ENCODE measurements at places on chromosomes 7 and 10.

DNA sequence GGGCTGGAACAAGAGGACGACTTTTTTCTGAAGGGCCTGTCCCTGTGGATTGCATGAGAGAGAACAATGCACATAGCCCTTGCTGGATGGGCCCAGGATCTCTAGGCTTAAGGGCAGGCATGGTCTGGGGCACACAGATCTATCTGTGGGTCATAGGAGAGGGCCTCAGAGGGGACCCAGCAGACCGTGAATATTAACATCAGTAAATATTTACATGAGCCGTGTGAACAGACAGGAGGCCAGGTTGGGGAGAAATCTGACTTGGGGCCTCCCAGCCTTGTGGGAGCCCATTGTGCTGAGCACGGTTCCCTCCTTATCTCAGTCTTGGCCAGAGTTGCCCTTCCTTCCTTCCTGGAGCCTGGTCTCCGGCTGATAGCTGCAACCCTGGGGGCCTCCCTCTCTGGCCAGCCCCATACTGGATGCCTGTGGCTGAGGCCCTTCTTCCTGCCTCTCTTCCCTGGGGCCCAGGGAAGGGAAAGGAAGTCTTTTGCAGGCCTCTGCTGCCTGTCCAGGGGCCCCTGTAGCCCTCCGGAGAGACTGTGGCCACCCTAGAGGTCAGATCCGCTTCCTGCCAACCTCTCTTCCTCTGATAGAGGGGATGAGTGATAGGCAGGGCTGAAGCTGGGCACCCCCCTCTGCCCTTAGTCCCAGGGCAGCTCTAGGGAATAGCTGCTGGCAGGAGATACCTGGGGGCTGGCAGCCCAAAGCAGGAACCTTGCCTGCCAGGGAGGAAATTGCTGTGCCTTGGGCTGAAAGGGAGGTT, 44.5 kb upstream of the TRIM8 start:
- DNase-seq = no peak

GRCh38 chr7:82740246-82740848, 296.8 kb upstream of the CACNA2D1 start:
- peak; percentile 26 for DNase-seq

DNA sequence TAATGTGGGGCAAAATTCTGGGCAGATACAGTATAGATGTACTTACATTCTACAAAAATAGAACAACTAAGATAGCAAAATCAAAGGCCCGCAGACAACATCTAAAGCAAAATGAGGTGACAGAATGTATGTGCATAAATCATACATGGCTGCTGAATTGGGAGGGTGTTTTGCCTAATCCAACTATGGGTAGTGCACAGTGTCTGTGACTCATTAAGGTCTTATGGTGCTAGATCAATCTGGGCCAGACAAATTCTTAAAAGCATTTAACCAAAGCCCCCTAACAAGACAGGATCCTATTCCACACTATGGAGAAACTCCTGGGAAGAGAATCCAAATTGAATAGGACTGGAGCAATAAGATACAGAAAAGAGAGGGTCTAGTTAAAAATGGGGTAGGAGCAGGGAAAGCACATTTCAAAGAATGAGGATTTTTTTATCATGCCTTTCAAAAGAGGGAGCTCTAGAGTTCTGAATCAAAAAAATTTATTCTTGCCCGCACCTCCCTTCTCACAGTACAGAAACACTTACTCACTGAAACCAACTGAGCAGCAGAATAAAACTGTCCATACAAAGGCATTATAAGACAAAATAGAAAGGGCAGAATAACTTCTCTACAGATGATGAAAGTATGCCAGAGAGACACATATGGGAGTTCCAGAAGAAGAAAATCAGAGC, 181.3 kb downstream of the RNLS start:
- no peak for DNase-seq

GRCh38 chr7:55366461-55367070, 1.4 kb downstream of the LANCL2 start:
- no peak for DNase-seq

DNA sequence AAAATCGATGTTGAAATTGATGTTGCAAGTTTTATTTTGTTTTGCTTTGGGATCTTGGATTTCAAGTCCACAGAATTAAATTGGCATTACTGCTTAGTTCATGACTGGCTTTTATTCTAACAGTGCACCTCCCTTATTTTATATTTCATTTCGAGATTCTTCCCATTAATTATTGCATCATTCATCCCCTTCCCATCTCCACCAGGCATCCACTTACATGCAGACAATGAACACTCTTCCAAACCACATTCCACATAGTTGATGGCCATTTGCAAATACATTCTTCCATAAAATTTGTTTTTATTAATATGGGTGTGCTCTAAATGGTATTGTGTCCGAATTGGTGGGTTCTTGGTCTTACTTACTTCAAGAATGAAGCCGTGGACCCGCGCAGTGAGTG, 15.6 kb upstream of the SCIN start:
- no peak for DNase-seq

- DNase-seq = no peak
Observed at GRCh38 chr7:54921116-54921515, 97.7 kb upstream of the EGFR start.
